ENCODE measurements at places on chromosomes 16 and 17.

DNA sequence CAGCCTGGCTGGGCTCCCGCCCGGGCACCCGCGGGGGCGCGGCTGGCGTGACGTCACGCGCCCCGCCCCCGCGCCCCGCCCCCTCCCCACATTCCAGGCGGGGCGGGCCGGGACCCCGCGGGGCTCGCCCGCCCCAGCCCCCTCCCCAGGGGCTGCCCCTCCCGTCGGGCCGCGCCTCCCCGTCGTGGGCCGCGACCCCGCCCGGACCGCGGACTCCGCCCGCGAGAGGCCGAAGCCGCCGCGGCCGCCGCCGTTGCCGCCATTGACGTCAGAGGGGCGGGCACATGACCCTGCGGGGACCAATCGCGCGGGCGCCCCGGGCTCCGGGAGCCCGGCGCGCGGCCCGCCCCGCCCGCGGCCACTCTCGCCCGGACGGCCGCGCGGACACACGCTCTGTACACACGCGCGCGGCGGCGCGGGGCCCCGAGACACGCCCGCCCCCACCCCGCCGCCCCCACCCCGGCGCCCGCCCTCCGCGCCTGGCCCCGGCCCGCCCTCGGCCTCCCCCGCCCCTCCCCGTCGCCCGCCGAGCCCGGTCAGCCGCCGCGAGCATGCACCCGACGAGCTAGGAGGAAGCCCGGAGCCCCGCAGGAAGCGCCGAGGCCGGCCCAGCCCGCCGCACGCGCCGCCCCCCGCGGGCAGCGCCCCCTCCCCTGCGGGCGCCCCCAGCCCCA lies at the start of gene CMIP:
Gene CMIP (plus strand): TSS at position 361 of the 674 bp plus-strand sequence.
- DNase-seq: peak; percentile 74

DNA sequence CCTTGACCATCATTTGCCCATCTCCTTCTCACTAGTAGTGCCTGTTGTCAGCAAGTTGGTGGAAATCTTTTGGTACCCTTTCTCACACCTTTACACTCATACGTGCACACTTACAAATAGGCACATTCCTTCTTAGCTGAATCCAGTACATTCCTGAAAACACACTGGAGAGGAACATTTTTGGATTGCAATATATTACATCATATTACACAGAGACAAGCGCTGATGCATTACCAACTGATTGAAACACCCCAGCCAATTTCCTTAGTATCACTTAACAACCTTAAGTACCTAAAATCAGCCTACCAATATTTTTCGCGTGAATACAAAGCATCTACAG lies 64.1 kb downstream of the PLCG2 start:
- no peak for DNase-seq

GRCh38 chr17:57762452-57763395 lies 17.6 kb upstream of the CCDC182 start:
- no peak for DNase-seq

GRCh38 chr16:3248596-3248995 lies 7.8 kb downstream of the MEFV start:
- DNase-seq: no peak

DNA sequence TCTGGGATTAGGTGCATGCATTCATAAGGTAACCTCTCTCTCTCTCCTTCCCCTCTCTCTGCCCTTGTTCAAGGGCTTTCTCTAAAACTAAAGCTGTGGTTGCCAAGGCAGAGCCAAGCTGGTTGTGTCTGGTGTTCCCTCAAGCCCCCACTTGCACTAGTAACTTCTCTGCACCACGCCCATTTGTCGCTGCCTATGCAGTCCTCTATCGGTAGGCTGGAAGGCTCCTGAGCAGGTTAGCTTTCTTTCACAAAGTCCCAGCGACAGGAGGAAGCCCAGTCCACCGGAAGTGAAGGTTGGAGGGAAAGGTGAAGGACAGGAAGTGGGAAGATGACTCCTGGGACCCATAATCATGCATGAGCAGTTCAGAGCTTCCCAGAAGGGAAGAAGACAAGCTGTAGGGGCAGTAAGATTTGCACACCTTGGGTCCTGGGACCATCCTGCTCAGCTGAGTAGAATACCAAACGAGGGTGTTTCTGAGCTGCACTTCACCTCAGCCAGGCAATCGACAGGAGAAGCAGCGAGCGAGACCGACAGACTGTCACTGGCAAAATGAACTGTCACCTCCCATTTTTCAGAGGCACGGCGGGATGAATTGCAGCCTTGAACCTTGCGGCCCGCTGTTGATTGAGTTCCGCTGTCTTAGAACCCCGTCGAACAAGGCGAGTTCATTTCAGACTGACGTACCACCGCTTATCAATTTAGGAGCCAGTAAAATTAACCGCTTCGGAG lies 14.7 kb upstream of the SKAP1 start:
- peak; percentile 29 for DNase-seq

- DNase-seq: no peak
Observed at GRCh38 chr17:1963250-1963649, 61.9 kb downstream of the RTN4RL1 start.

GRCh38 chr16:1167276-1168107 lies 14.6 kb downstream of the CACNA1H start:
- no peak for DNase-seq
